ENCODE measurements at places on chromosomes 2 and 18. TPM values are rescaled to one million over a fixed set of nuclear protein-coding genes. Genes with fewer than 3 reads are reported as not detected.

FAM168B gene
- total RNA-seq: 155 TPM

PLEKHA3 gene
- total RNA-seq: 23.5 TPM

C2orf72 gene
- total RNA-seq: 0.83 TPM

- DNase-seq: no peak
These were observed 43.4 kb downstream of the MYL12B start for GRCh38 chr18:3305354-3305762.

DNA sequence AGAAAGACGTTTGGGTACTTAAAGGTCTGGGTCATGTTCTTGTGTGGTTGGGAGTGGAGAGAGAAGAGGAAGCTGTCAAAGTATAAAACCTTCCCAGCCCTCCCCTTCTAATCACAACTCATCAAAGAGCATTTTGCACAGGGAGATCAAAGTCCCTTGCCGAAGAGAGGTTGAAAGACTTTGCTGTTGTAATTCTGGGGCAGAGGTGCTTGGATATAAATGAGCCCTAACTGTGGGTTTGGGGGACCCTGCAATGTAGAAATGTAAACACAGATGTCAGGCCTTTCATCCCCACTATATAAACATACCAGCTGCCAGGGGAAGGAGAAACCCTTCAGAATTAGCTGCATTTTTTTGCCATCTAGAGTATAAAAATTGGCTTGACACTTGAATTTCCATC is 182.1 kb downstream of the ETAA1 start:
- DNase-seq: no peak

GRCh38 chr2:12044857-12045256 is 298.4 kb downstream of the LPIN1 start:
- no peak for DNase-seq

DNA sequence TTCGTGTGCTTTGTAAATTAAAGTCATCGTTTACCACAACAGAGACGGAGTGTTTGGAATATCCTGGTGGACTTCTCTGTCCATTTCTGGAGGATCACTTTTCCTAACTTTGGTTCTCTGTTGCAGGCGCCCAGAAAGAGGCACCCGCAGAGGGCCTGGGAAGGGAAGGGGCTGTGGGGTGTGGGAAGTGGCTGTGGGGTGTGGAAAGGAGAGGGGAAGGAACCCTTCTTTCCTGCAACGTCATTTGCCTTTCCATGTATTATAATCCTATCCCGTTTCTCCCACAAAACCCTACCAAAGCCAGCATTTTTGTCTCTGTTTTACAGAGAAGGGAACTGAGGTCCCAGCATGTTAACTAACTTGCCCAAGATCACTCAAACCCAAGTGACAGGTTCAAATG is 210.0 kb downstream of the KLHL29 start:
- no peak for DNase-seq

DNA sequence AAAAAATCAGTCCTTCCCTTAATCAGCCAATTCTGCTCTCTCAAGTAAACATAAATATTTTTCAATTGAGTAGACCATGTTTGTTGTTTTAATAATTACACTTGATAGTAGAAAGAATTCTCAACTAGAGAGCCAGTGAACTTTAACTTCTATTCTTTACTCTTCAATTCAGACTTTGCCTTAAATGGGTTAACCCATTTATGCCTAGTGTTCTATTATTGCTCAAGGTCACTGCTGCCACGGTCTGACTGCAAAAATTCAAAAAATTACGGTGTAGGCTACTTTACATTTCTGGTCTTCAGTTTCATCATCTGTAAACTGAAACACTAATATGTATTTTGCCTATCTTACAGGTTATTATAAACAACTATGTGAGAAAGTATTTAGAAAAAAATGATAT is 103.1 kb downstream of the TLK1 start:
- DNase-seq: no peak

- DNase-seq: no peak
These were observed 238.8 kb downstream of the RNF152 start for GRCh38 chr18:61653823-61654551.

DNA sequence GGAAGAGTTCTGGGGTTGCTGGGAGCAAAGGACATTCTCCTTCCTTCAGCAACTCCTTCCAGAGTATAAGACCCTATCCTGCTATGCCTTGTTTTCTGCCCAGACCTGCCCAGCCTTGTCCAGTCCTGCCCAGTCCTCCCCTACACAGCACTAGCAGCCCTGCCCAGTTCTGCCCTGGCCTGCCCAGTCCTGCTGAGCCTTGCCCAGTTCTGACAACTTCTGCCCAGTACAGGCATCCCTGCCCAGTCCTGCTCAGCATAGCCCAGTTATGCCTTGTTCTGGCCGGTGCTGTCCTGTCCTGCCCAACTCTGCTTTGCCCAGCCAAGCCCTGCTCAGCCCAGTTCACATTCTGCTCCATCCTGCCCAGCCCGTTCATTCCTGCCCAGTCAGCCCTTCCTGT is 44.9 kb upstream of the ALK start:
- no peak for DNase-seq

- DNase-seq: no peak
These were observed 60.1 kb downstream of the DSC3 start for GRCh38 chr18:30982285-30982992.

DNA sequence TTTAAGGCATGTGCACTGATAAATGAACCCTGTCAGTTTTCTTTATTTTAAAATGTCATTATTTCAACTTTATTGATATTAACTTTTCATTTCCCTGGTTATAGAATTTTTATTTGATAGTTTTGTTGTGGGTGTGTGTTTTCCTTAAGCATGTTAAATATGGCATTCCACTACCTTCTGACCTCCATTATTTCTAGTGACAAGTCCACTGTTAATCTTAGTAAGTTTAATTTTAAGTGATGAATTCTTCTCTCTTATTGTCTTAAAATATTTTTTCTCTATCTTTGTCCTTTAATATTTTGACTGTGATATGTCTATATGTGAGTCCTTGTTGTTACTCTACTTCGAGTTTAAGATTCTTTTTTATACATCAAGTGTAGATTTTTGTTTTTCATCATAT is 685.7 kb downstream of the GALR1 start:
- no peak for DNase-seq

GRCh38 chr18:74128159-74128558 is 19.5 kb downstream of the FBXO15 start:
- DNase-seq: no peak

DNA sequence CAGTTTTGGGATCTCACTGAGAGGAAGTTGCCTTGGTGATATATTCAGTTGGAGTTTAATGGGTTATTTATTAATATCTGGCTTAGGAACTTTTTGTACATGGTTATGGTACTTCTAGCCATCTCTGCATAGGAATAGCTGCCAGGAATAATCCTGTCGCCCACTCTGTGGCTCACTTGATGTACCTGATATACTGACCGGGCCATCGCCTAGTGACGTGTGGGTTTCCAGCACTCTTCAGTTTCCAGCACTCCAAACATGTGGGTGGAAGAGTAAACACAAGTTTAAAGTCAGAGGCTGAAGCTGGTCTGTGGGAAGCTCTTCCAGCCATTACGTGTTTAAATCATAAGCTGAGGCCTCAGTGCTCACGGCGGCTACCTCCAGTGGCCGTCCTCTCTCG is 44.3 kb upstream of the AGAP1 start:
- no peak for DNase-seq

DNA sequence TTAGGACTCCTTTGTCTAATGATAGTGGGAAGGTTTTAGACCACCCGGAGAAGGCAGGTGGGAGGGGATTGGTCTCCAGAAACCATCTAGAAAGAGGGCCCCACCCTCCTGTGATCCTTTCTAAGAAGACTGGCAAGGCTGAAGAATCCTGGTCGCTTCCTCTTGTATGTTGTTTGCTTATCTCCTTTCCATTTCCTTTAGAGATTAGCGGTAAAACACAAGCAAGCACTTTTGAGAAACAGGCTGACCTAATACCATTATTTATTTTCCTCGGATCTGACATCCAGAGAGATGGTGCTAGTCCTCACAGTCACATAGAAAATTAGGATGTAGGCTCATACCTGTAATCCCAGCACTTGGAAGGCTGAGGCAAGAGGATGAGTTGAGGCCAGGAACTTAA is 45.2 kb upstream of the SPRED2 start:
- no peak for DNase-seq

DNA sequence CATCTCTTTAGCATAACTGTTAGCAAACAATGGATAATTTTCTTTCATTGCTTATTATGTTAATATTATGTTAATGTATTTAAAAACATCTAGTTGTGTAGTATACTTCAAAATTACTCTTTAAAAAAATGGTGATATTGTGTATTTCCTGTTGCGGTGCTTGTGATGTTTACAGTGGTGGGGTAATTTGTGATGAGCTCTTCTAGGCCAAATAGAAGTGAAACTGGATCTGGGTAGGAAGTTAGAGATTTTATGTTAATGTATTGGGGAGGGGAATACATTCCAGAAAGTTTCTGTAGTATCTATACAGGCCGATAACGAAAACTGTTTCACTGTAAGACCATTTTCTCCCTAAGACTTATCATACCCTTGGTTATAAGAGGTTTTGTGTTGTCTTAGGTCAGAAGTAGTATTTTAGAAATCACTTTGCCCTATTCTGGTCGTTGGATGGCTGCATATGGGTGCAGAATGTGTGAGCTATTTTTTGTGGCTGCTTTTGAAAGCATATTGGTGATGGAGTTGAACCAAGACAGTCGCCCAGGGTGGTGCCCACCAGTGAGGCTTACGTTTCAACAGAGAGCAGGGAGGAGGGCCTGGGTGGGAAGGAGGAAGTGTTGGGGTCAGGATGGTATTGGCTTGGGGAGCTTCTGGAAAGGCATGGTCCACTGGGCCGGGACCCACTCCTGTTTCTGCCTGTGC is 5.8 kb downstream of the TSHZ1 start:
- peak; percentile 75 for DNase-seq

GRCh38 chr2:75558786-75559679 is 1.7 kb downstream of the EVA1A start:
- peak; percentile 80 for DNase-seq

GRCh38 chr18:62975785-62976184 is 260.4 kb downstream of the PHLPP1 start:
- no peak for DNase-seq

Data from esophagus muscularis mucosa (tissue), 4 donors.